Esophagus muscularis mucosa (tissue), 4 donors: ENCODE measurements at places on chromosomes 6 and 20.

DNA sequence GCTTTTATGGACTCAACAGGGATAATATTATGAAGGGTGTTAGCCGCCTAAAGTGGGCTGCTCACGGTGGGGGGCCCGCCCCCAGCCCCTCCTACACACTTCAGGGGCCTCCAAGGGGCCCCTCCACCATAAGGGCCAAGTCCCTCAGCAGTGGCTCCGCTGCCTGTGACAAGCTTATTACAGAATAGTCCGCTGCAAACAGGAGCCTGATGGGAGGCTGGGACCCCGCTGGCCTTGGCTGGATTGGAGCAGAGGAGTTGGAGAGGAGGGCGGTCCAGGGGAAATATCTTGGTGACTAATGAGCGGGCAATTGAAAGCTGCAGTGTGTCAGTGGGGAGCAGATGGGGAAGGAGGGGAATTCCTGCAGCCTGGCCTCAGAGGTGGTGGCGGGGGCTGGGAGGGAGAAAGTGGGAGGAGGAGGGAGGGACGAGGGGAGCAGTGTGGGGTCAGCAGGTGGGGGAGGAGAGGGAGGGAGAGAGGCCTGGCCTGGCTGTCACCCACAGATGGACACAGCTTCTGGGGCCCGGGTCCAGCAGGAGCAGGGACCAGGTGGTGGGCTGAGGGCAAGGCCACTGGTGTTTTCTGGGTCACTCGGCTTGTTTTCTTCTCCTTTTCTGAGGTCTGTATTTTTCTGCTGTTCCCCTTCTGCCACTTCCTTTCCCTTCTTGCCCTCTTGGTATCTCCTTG is 57.6 kb upstream of the FOXP4 start:
- H3K36me3 ChIP-seq: no peaks in the 10 kb centered on the region
- no peak overlapping the region for H3K4me3 ChIP-seq
- DNase-seq: no peak
- no peak overlapping the region for H3K27ac ChIP-seq

DNA sequence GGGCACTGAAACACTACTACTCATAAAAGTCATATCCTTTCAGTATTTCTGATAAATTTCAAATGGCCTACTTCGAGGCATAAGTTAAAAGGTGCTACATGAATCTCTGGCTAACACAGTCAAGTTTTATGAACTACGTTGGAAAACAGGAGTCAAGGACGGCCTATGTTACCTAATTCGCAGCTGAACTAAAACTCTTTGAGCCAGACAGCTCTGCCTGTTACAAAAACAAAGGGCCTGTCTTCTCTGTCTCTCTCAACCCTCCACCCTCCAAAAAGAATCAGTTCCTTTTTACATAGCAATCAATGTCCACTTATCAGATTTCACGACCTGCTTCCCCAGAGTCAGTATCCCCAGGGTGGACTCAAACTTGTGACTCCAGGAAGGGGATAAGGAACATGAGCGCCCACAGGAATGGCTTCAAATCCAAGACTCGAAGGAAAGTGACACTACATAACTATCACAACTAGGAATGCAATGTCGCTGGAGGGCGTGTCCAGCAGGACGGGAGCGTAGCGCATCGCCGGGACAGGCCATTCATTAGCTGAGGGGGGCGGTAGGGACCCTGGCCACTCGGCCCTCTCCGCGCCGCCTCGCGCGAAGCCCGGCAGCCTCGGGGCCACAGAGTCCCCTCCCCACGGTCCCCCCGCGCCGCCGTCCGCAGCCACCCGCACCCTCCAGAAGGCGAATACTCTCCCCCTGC is 591 bp downstream of the IBTK start:
- H3K36me3 ChIP-seq: no peaks in the 10 kb centered on the region
- peak; percentile 94 for DNase-seq
- H3K4me3 ChIP-seq: peak overlapping the region; percentile 94

- no peaks in the 10 kb centered on the region for H3K4me1 ChIP-seq
- no peak for DNase-seq
- no peaks in the 10 kb centered on the region for H3K36me3 ChIP-seq
- H3K27ac ChIP-seq: no peak overlapping the region
- no peaks in the 10 kb centered on the region for H3K27me3 ChIP-seq
These were observed 284.1 kb upstream of the PLN start for GRCh38 chr6:118263921-118264486.

DNA sequence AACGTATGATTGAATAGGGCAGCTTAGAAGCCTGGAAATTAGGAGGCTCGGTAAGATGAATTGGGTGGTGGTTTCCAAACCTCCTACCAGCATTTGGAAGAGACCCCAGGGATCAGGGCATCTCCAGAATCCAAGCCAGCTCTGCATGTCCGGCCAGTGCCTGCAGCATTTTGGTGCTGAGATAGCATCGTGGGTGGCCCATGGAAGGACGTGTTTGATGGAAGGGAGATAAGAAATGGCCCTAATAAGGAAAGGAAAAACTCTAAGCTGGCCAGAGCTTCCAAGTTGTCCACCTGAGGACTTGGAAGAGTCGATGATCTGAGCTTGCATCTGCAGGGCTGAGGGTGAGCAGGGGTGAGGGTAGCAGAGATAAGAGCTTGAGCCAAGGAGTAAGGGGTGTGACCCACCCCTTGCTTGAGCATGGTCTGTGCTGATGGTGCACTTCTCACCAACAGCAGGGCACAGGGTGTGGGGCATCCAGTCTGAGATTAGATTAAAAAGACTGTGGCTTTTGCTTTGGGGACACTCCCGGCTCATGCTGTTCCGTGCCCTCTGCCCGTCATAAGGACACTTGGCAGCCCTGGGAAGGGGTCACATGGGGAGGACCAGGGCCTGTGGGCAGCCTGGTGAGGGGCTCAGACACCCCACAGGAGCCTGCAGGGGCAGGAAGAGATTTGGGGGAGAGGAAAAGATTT is 213.2 kb downstream of the ERMARD start:
- H3K27me3 ChIP-seq: peaks cover 11% of the 10 kb centered on the region
- H3K27ac ChIP-seq: no peak overlapping the region
- peaks cover 10% of the 10 kb centered on the region for H3K4me1 ChIP-seq
- DNase-seq: no peak
- H3K36me3 ChIP-seq: no peaks in the 10 kb centered on the region
- no peak overlapping the region for H3K4me3 ChIP-seq

- no peaks in the 10 kb centered on the region for H3K4me1 ChIP-seq
- no peaks in the 10 kb centered on the region for H3K27me3 ChIP-seq
- H3K36me3 ChIP-seq: no peaks in the 10 kb centered on the region
- no peak for DNase-seq
- H3K27ac ChIP-seq: no peak overlapping the region
These were observed 296.7 kb downstream of the CDH26 start for GRCh38 chr20:60254901-60255411.

DNA sequence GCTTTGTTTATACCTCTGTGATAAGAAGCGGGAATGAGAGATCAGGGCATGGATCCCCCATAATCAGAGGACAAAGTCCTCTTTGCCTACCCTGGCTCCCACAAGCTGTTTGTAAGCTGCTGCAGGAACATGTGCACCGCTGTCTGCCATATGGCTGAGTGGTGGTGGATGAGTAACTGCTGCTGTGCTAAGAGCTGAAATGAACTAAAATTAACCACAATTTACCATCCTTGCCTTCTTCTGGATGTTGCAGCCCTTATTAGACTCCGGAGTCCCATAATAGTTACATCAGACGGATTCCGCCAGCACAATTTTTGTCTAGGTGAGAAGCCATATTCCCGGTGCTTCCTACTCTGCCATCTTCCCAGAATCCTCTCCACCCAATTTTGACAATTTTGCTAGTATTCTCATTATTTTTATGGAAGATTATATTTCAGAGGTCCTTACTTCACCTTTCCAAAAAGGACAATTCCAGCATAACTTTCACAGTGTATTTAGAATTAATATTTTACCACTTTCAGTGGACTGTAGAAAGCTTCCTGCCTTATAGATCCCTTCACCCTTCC is 6.0 kb upstream of the CMTR1 start:
- peaks cover 3% of the 10 kb centered on the region for H3K27me3 ChIP-seq
- no peak for DNase-seq
- H3K4me3 ChIP-seq: no peak overlapping the region
- H3K27ac ChIP-seq: no peak overlapping the region
- peaks cover under 1% of the 10 kb centered on the region for H3K4me1 ChIP-seq

DNA sequence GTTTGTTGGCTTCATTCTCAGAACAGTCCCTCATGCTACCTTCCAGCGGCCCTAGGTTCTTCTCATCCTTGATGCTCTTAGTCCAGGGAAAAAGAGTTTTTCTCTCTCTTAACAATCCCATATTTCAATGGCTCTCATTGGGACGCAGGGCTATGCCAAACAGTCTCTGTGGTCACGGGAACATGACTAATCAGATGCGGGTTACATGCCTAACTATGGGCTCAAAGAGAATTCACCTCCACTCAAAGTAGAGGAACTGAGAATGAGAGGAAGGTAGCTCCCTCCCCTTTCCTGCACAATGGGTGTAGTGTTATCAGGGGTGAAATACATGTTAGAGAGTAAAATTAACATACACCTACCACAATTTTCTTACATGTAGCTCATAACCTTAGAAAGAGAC is 18.1 kb upstream of the ATRN start:
- no peaks in the 10 kb centered on the region for H3K36me3 ChIP-seq
- H3K27me3 ChIP-seq: no peaks in the 10 kb centered on the region
- DNase-seq: no peak
- no peak overlapping the region for H3K4me3 ChIP-seq
- no peaks in the 10 kb centered on the region for H3K4me1 ChIP-seq
